AG04450 (cell line): ENCODE measurements at places on chromosomes 4 and X. TPM values are rescaled to one million over a fixed set of nuclear protein-coding genes. Genes with fewer than 3 reads are reported as not detected.
A peak's percentile ranks its signal among the peaks of the same experiment; 100 is the strongest.

The SLC6A14 gene
- not detected in 2 replicates for polyA plus RNA-seq

The DGAT2L6 gene
- polyA plus RNA-seq: not detected in 2 replicates

The RHOXF1 gene
- polyA plus RNA-seq: not detected in 2 replicates

The XAGE1A gene
- polyA plus RNA-seq: not detected in 2 replicates

The MND1 gene
- polyA plus RNA-seq: 0.97 and 2.2 TPM in 2 replicates

The RS1 gene
- polyA plus RNA-seq: not detected in 2 replicates

The SOX3 gene
- not detected in 2 replicates for polyA plus RNA-seq

GRCh38 chr4:155001251-155001650 lies 207.2 kb upstream of the NPY2R start:
- no peak for DNase-seq

DNA sequence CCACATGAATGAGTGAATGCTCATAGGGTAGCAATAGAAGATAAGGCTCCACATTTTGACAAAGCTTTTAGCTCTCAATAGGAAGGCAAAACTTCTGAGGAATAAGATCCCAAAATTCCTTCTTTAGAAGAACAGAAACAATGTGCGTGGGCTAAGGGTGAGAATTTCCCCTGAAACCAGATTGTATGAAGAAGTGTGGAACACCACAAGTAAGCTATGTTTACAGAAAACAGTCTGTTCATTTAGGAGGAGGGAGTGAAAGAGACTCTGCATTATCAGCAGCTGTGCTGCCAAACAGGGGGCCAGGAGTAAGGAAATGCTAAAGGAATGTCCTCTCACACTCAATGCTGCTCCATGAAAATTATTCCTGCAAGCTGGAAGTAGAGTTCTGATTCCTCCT lies 851.6 kb downstream of the CENPC start:
- DNase-seq: no peak

DNA sequence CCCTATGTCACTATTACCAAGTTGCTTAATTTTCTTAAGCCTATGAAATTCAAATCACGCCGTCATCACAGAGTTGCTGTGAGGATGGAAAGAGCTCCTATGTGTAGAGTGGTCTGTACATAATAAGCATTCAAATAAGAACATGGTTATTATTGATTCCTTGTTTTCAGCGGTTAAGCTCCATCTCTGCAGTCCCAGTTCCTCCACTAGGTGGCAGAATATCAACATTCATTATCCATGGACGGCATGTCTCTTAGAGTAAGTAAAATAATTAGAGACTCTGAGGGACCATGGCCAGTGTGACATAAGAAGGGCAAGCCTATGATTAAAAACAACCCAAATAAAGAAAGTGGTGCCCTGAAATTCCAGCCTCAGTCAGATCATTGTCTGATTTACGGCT lies 132.5 kb upstream of the NHS start:
- peak; percentile 7 for DNase-seq

- DNase-seq: no peak
Measured at GRCh38 chr4:154491341-154492271, at the start of gene DCHS2. Gene DCHS2, minus strand, starts transcription at chr4:154491799. Its CDS starts 444 bp downstream, at chr4:154491355.

GRCh38 chr4:109588176-109588575 lies 28.1 kb downstream of the MCUB start:
- no peak for DNase-seq

DNA sequence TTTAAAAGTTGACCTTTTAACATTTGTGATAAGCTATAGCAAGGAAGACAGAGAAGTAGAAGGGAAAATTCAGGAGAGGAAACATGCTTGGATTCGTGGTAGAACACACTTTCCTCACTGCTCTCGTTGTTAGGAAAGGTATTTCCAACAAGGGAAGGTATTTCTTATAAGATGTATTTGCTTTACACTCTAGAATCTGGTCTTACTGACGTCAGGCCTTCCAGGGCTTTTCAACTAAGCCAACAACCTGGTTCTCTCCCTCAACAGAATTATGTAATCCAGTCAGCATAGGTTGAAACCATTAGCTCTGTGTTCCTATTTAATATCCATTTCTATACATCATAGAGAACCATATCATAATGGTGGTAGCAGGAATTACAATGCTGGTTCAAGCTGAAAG lies 241.9 kb downstream of the SLC39A8 start:
- DNase-seq: no peak

DNA sequence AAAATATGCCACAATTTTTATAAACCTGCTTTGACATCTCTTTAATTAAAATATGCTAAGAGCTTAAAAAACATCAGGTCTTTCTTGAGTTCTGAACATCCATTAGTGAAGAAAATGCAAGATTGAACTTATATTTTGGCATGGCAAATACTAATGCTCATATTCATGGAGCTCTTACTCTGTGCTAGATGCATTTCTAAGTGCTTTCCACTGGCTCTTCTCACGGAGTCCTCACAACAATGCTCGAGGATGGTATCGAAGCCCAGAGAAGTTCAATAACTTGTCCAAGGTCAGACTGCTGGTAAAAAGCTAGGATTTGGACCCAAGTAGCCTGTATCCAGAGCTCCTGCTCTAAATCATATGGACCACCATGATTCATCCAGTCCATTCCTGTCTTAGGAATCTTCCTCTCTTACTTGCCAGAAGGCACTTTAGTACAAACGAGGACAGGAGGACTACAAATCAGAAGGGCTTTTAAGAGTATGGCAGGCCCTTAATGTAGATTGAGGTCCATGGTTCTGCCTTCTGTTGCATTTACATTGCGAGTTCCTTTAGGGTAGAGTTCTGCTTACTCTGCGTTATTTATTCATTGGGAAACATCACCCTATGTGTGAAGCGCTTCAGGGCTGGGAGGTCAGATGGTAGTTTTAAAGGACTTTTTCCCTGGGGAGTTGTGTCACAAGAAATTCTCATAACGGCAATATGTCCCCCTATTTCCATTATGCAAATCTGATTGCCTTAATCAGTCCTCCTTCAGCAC lies 199.2 kb downstream of the RASL11B start:
- DNase-seq: no peak

- no peak for DNase-seq
Measured at GRCh38 chrX:54177306-54177705, 5.7 kb downstream of the FAM120C start.

DNA sequence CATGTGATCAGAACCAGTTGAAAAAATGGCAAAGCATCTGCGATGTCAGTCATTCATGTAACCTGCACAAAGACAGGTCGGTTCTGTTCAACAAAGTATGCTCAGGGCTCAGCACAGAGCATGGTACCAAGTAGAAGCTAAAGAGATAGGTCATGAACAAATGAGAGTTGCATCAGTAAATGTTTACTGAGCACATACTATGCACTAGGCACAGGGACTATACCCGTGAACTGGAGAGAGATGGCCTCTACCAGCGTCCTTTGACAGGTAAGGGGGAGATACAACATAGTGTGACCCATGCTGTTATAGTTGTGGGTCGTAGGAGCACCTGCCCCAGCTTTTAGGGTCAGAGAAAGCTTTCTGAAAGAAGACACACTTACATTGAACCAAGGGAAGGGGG lies 46.7 kb downstream of the PHKA2 start:
- DNase-seq: no peak

DNA sequence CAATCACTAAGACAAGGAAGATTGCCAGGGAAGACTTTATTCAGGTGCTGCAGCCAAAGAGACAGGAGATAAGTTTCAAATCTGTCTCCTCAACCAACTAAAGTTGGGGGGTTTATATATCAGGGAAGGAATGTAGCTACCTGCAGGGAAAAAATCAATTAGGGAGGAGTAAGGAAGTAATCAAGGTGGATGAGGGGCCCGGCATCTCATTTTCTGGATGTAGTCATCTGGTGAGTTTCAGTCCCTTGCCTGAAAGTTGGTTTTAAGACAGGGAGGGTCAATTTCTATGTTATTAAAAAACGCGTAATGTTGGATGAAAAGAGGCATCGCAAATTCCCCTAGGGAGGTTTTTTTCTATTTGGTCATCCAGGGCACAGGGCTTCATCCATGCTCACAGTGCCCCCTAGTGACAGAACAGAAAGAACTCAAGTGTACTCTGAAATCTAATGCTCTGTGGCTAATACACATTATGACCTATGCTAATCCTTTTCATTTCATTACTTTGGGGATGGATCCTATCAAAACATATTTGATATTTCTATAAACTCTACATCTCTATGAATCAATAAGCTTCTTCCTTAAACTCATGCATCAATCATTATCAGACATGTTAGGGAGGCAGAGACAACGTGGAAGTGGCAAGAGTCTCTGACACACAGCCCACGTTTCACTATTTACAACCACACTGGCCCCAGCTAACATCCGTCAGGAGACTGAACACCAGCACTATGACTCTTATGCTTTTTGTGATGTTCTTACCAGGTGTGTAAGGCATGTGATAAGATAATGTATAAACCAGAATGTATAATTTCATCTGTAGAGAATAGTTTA lies 1577.0 kb upstream of the TENM3 start:
- peak; percentile 10 for DNase-seq

DNA sequence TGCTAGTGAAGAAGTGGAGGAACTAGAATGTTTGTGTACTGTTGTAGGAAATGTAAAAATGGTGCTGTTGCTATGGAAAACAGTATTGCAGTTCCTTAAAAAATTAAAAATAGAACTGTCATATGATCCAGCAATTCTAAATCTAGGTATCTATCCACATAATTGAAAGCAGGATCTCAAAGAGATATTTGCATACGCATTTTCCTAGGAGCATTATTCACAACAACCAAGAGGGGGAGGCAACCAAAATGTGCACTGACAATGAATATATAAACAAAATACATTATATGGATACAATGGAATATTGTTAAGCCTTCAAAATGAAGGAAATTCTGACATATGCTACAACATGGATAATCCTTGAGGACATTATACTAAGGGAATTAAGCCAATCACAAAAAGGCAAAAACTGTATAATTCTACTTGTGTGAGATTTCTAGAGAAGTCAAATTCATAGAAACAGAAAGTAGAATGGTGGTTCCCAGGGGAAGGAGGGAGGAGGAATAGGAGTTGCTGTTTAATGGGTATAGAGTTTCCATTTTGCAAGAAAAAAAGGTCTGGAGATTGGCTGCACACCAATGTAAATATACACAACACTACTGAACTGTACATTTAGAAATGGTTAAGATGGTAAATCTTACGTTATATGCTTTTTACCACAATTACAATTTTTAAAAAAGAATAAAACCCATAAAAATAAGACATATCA lies 35.6 kb upstream of the KCNE5 start:
- no peak for DNase-seq

DNA sequence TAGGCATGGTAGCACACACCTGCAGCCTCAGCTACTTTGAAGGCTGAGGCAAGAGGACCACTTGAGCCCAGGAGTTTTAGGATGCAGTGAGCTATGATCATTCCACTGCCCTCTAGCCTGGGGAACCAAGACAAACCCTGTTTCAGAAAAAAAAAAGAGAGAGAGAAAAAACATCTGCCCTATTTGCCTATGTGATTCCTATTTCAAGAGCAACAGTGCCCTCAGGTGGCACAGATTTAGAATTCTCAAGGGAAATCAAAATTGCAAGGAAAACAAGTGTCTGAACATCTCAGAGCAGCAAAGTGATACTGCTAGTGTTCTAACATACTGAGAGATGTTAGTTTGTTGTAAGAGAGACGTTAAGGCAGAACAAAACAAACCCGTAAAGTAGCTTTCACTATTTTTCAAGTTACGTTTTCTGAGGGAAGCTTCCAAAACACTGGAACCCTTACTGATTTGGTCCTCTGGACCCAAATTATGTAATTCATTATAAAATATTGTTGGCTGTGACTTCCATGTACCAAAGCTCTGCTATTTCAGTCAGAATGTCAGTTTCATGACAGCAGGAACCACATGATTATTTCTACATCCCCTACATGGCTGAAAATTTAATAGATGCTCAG lies 7.9 kb downstream of the BDH2 start:
- peak; percentile 32 for DNase-seq

GRCh38 chr4:101527188-101527587 lies 179.9 kb upstream of the PPP3CA start:
- no peak for DNase-seq

GRCh38 chr4:140149846-140150635 lies 3.9 kb downstream of the MAML3 start:
- DNase-seq: no peak

GRCh38 chr4:27360790-27361267 lies 500.2 kb downstream of the STIM2 start:
- no peak for DNase-seq

GRCh38 chrX:40964633-40965586 lies 120.3 kb upstream of the USP9X start:
- no peak for DNase-seq
